ENCODE measurements at places on chromosomes 4 and X. TPM values are rescaled to one million over a fixed set of nuclear protein-coding genes. Genes with fewer than 3 reads are reported as not detected.

Gene HNRNPH2
- total RNA-seq = 25.7 TPM

Gene CTAG2
- not detected for total RNA-seq

Gene EDA
- 4.7 TPM for total RNA-seq

Gene ZNF718
- 7.6 TPM for total RNA-seq

Gene LRRC66
- 0.33 TPM for total RNA-seq

Gene HMGB3
- 1.6 TPM for total RNA-seq

DNA sequence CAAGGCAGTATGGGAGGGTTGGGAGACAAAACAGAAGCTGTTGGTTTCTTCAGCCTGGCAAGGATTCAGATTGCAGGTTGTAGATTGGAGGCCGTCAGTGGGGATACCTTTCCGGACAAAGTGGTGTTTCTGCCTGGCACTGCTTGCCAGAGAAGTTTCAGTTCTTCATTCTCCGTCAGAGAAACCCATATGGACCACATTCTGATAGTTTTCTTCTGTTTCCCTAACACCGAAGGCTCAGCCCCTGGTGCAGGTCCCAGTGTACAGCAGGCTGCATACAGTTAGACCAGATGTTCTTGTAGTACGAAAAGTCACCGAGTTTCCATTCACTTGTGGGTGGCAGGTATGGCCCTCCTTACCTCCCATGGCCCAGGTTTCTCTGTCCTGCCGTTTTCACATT lies 107.3 kb downstream of the PTTG2 start:
- no peak overlapping the region for H3K4me3 ChIP-seq
- DNase-seq = no peak
- no peak overlapping the region for H3K27ac ChIP-seq
- H3K4me1 ChIP-seq = peaks cover 33% of the 10 kb centered on the region
- H3K27me3 ChIP-seq = no peaks in the 10 kb centered on the region
- no peaks in the 10 kb centered on the region for H3K36me3 ChIP-seq

DNA sequence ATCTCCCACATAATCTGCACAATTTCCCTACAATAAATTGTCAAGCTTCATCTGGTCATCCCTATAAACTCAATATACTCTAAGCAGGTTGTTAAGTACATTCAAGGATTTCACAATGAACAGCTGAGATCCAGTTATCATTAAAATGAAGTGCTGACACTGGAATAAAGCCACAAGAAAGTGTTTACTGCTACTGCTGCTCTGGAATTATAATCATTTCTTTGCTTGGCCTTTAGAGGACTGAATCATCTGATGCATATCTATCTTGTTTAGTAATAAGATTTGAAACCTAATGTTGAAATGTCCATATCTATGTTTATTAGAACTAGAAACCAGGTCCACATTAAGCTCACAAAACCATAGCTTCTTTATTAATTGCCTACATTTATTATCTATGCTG lies 338.6 kb upstream of the ZFP42 start:
- no peak overlapping the region for H3K27ac ChIP-seq
- H3K36me3 ChIP-seq = no peaks in the 10 kb centered on the region
- no peak for DNase-seq
- no peaks in the 10 kb centered on the region for H3K4me1 ChIP-seq
- no peak overlapping the region for H3K4me3 ChIP-seq

DNA sequence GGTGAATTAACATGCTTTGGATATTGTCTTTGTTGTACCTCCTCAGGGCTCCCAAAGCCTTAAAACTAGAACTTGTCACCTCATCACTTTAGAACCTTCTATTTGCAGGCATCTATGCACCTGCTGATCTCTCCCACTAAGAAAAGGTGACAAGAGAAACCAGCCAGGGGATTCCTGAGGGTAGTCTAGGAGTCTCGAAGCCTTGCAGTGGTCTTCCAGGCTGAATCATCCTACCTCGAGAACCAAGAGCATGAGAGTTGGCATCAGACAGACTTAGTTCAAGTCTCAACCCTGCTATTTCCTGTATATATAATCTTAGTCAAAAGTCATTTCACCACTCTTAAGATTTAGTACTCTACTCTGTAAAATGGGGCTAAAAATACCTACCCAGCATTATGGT lies 29.6 kb downstream of the RTL5 start:
- no peaks in the 10 kb centered on the region for H3K36me3 ChIP-seq
- peaks cover 6% of the 10 kb centered on the region for H3K4me1 ChIP-seq
- H3K27ac ChIP-seq = no peak overlapping the region

DNA sequence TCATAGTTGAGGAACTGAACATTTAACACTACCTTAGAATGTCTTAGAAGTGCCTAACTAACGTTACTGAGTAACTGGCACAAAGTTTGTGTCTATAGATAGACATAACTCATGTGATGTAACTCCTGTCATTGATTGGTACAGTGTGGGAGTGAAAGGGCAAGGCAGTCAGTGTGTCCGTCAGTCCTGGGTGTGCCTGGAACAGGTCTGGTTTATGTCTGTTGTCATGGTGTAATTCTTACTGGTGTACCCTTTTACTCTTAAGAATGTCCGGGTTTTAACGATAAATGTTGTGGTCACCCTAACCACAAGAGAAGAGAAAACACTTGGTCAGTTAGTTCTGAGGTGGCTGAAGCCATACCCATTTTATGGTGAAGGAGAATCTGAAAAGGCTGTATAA lies 93.1 kb upstream of the ESX1 start:
- H3K36me3 ChIP-seq = no peaks in the 10 kb centered on the region
- no peaks in the 10 kb centered on the region for H3K27me3 ChIP-seq
- DNase-seq = no peak
- H3K27ac ChIP-seq = no peak overlapping the region

DNA sequence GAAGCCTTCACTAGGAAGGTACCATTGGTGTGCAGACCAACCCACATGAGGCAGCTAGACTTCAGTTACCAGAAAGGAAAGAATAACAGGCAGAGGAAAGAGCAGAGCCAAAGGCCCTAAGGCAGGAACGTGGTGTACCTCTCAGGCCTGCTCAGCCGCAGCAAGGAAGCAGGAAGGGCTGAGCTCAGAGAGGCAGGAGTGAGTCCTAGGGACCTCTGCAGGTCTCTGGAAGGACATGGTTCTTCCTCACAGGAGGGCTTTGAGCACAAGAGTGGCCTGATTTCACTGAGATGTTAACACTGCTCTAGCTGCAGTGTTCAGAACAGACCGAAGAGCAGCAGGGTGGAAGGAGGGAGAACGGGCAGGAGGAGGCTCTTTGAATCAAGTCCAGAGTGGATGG lies 124.6 kb downstream of the DCHS2 start:
- H3K4me1 ChIP-seq = no peaks in the 10 kb centered on the region
- no peaks in the 10 kb centered on the region for H3K27me3 ChIP-seq
- DNase-seq = no peak
- no peak overlapping the region for H3K27ac ChIP-seq
- H3K36me3 ChIP-seq = no peaks in the 10 kb centered on the region

DNA sequence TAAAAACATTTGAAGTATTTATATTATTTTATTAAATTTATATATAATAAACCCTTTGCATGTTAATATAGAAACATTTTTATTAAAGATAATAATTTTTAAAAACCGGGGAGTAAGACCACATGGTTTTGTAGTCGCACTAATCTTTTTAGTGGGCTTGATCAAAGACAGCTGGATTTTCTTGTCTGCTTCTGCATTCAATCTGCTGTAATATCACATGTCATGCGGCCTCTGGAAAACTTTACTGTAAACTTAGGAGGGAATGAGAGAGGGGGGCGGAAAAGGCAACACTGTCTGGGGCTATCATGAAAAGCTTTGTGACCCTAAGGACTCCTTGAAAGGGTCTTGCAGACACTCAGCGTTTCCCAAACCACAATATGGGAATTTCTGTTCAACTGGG lies 62.8 kb upstream of the NLGN4X start:
- H3K4me3 ChIP-seq = no peak overlapping the region
- no peaks in the 10 kb centered on the region for H3K27me3 ChIP-seq
- H3K4me1 ChIP-seq = no peaks in the 10 kb centered on the region
- H3K27ac ChIP-seq = no peak overlapping the region

DNA sequence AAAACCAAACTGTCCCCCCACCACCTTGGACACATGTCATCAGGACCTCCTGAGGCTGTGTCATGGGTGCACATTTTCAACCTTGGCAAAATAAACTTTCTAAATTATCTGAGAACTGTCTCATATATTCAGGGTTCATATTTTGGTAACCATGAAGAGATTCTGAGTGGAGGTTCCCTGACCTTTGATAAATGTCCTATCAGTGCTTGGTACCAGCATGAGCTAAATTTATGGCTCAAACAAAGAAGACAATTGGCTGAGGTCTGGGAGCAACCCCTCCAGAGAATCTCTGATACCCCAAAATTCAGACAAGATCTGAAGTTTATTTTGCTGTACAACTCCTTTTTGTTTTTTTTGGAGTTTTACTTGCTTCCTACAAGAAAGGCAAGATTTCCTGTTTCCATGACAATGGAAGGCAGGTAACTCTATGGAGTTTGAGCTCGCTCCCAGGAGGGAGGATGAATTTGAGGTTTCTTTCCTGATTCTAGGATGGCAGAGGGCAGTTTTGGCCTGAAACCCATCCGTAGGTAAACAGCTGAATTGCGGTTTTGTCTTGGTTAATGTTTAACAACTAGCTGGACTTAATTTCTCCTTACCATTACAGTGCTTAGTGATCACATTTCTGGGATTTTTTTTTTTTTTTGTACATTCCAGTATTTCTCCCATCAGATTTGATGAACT lies 14.5 kb downstream of the UGT2B15 start:
- peak overlapping the region; percentile 53 for H3K27ac ChIP-seq
- peaks cover 30% of the 10 kb centered on the region for H3K4me1 ChIP-seq
- H3K36me3 ChIP-seq = no peaks in the 10 kb centered on the region
- no peaks in the 10 kb centered on the region for H3K27me3 ChIP-seq
- no peak overlapping the region for H3K4me3 ChIP-seq

- H3K27me3 ChIP-seq = no peaks in the 10 kb centered on the region
- H3K36me3 ChIP-seq = no peaks in the 10 kb centered on the region
- H3K4me1 ChIP-seq = no peaks in the 10 kb centered on the region
- DNase-seq = no peak
- H3K4me3 ChIP-seq = no peak overlapping the region
Measured at GRCh38 chr4:6233929-6234328, 33.6 kb upstream of the JAKMIP1 start.

GRCh38 chrX:88604433-88605221 lies 142.4 kb upstream of the CPXCR1 start:
- H3K4me1 ChIP-seq = no peaks in the 10 kb centered on the region
- no peak overlapping the region for H3K27ac ChIP-seq
- H3K36me3 ChIP-seq = no peaks in the 10 kb centered on the region

- H3K36me3 ChIP-seq = no peaks in the 10 kb centered on the region
- peak overlapping the region; percentile 57 for H3K27ac ChIP-seq
- DNase-seq = no peak
Measured at GRCh38 chr4:68367835-68368234, 17.9 kb upstream of the YTHDC1 start.

- no peak for DNase-seq
- H3K4me3 ChIP-seq = no peak overlapping the region
- H3K36me3 ChIP-seq = no peaks in the 10 kb centered on the region
- H3K27me3 ChIP-seq = no peaks in the 10 kb centered on the region
Measured at GRCh38 chrX:132909643-132910042, 48.8 kb downstream of the HS6ST2 start.

DNA sequence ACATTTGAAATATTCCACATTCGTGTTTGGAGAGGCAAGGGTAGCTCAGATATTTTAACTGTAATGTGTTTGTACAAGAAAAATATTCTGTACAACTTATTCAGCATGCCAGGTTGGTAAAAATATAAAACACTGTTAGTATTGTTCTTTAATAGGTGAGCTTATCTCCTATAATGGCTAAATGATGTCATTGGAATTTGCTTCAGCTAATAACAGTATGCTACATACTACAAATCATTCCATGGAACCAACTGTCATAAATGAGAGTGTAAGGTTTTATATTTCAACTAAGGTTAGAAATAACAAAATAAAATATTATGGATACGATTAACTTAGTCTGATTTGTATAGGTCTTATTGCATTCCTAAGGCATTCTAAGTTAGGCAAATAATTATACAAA lies 206.6 kb downstream of the ADGRL3 start:
- no peaks in the 10 kb centered on the region for H3K27me3 ChIP-seq
- H3K4me3 ChIP-seq = no peak overlapping the region
- no peaks in the 10 kb centered on the region for H3K36me3 ChIP-seq
- H3K27ac ChIP-seq = no peak overlapping the region

GRCh38 chrX:36501169-36501702 lies 506.9 kb upstream of the FAM47C start:
- no peak overlapping the region for H3K27ac ChIP-seq
- H3K4me1 ChIP-seq = no peaks in the 10 kb centered on the region
- no peak overlapping the region for H3K4me3 ChIP-seq
- no peaks in the 10 kb centered on the region for H3K36me3 ChIP-seq
- no peak for DNase-seq

- H3K27me3 ChIP-seq = no peaks in the 10 kb centered on the region
- no peak for DNase-seq
- no peaks in the 10 kb centered on the region for H3K4me1 ChIP-seq
- H3K27ac ChIP-seq = no peak overlapping the region
Measured at GRCh38 chrX:132063862-132064261, 40.8 kb downstream of the STK26 start.

Measured in body of pancreas (tissue), 4 donors.